ELF-1 (cell line): ENCODE measurements at places on chromosomes 2 and 18.

DNA sequence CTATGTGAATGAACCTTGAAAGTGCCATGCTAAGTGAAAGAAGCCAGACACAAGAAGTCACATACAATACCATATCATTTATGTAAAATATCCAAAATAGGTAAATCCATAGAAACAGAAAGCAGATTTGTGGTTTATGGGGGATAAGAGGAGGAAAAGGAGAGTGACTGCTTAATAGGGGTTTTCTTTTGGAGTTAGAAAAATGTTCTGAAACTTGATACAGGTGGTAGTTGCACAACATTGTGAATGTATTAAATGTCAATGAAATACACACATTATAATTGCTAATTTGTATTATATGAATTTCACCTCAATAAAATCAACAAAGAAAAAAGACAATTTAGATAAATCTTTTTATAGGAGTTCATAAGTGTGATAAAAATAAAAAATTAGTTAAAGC, 37.1 kb downstream of the MEMO1 start:
- no peak for DNase-seq

- DNase-seq, result no peak
These were observed 82.7 kb downstream of the ORC4 start for GRCh38 chr2:147937744-147938349.

DNA sequence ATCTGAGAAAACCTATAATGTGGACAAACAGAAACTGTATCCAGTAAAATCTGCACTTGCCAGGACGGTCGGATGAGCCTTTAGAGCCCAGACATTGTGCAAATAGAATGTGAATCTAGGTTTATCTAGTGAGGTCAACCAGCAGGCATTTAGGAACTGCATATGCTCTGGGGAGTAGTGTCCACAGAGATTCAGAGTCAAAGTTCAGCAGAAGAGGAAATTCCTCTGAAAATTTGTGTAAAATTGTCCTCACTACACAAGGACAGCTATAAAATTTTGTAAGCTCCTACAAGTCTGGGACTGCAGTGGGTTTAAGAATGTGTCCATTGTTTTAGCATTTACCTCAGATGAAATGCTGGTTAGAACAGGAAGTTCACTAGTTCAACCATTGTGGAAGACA, 9.8 kb upstream of the NDUFV2 start:
- DNase-seq, result no peak

GRCh38 chr18:24488824-24489493, 28.5 kb downstream of the HRH4 start:
- peak; percentile 25 for DNase-seq

- DNase-seq, result no peak
These were observed 270.6 kb upstream of the TANK start for GRCh38 chr2:160889439-160890170.

DNA sequence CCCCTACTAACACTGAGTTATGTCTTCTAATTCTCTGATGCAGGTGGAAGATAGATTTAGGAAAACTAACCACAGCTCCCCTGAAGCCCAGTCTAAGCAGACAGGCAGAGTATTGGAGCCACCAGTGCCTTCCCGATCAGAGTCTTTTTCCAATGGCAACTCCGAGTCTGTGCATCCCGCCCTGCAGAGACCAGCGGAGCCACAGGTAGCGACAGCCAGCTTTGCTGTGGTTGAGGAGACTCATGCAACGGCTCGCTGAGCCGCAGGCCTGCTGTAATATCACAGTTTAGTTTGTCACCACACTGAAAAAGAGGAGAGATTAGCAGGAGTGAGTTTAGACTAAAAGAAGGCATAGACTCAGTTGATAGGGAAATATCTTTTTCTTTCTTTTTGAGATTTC, 131.0 kb upstream of the IL1R2 start:
- no peak for DNase-seq

DNA sequence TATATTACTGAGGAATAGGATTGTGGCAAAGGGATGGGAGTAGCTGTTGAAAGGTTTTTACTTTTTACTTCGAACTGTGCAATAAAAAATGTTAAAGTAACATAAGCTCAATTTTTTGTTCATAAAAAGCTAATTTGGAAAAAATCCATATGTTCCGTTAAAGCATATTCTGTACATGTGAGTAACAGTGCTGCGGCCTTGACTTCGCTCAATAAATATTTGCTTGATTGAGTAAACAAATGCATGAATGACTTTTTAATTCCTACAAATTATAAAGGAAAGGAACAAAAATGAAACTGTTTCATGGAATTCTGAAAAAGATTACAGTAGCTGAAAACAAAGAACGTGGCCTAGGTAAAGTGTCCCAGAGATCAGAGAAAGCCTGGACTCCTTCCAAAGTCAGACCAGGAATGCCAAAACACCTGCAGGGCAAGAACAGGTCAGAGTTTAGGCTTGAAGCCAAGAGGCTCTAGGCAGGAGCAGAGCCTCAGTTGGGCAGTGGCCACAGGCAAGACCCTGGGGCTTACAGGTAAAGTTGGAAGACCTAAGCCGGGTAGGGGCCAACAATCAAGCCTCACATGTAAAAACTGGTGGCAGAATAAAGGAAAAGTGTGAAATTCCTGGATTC, 44.3 kb upstream of the FIGN start:
- DNase-seq, result peak; percentile 42

- no peak for DNase-seq
These were observed 87.2 kb upstream of the FSHR start for GRCh38 chr2:49241501-49241900.

DNA sequence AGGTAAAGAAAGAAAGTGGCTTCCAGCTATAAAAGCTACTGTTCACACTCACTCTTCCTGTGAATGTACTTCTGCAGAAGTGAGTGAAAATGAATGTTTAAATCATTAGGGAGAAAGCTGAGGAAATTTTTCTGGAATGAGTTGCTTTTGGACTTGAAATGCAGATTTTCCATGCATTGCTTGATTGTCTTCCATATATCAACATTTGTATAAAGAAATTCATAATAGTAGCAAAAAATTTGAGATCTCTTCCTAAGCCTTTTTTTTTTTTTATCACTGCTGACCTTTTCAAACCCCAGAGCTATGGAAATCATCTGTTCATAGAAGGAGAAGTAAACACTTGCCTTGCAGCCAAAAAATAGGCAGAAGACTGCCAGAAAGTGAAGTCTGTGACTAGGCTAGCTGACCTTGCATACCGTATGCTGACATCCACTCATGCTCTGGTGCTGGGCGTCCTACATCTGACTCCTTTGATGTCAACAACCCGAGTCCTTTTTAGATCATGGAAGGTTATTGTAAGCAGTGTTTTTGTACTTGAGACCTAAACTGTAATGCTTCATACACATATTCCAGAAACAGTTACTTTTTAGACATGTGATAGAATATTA, 154.5 kb upstream of the RASGRP3 start:
- DNase-seq, result no peak

GRCh38 chr2:215966274-215966673, 47.1 kb downstream of the MREG start:
- no peak for DNase-seq

GRCh38 chr18:61618816-61619215, 274.0 kb downstream of the RNF152 start:
- DNase-seq, result no peak

DNA sequence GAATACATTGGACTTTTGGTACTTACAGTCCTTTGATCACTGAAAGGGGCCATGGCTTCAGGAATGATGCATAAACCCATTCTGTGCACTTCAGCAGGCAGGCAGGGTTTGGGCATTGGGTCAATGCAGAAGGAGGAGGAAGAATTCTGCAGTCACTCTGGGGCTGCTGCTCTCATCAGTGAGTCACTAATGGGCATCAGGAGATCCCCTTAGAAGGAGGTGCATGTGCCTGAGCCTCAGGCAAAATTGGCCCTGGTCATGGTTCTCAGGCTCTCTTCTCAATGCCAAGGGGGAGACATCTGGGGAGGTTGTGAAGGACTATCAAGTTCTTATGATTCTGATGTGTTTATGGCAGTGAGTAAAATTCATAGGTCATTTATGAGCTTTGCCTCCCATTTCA, 52.0 kb upstream of the TNP1 start:
- DNase-seq, result no peak

GRCh38 chr2:40451918-40452605, at the start of gene SLC8A1:
Gene SLC8A1, minus strand, starts transcription at chr2:40452090.
- peak; percentile 26 for DNase-seq

DNA sequence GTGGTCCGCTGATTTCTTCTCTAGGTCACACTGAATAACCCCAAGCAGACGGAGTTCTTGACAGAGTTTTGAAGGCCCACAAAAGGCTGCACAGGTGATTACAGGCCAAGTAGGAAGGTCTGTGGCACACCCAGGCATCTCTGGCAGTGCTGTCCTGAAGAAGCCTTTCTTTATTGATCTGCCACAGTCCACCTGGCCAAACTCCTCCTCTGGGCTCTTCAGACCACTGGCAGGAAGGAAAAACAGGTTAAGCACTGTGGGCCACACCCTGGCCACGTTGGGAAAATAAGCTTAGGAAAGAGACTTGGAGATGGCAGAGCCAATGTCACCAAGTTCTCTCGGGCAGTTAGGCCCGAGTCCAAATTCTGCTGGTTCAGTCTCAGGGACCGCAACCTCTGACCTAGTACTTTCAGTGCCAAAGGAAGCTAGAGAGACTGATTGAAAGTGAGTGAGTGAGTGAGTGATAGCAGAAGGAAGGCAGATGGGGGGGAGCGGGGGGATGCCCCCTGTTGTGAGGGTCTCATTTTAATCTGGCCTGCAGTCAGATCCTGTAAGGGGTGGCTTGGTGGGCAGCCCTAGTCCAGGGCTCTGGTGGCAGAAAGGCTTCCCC, 102.9 kb downstream of the TGFA start:
- no peak for DNase-seq

DNA sequence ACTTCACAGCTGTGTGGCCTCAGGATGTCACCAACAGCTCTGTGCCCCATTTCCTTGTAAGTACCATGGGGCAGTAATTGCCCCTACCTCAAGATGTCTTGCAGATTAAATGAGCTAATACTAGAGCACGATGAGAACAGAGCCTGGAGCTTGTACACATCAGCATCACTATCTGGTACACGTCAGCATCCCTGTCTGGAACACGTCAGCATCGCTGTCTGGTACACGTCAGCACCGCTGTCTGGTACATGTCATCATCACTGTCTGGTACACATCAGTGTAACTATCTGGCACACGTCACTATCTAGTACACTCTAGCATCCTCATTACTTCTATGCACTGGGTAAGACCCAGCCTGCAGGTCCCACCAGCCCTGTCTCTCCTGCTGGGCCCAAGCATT, 37.2 kb downstream of the AQP12A start:
- peak; percentile 58 for DNase-seq
